ENCODE measurements at places on chromosomes 16 and 17.

DNA sequence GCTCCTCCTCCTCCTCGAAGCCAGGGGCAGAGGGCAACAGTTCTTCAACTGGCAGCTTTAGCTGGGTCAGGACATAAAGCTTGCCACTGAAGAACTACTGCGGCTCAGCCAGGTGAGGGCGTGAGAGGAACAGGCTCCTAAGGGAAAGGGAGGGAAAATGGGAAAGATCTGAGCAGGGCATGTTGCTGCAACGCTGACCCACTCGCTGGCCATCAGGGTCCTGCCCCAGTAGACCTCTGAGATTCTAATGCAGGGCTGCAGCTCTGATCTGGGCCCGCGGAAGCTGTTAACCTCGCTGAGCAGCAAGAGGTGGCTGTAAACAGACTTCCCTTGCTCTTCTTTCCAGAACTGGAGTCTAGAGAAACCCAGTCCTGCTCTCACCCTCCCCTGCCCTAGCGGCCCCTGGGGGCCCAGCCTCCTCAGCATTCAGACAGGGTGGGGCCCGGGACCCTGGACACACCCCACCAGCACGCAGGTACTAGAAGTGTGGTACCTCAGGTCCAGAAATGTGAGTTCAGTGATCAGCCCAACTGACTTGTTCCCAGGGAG is 3.8 kb upstream of the TLCD2 start:
- DNase-seq = peak; percentile 30

DNA sequence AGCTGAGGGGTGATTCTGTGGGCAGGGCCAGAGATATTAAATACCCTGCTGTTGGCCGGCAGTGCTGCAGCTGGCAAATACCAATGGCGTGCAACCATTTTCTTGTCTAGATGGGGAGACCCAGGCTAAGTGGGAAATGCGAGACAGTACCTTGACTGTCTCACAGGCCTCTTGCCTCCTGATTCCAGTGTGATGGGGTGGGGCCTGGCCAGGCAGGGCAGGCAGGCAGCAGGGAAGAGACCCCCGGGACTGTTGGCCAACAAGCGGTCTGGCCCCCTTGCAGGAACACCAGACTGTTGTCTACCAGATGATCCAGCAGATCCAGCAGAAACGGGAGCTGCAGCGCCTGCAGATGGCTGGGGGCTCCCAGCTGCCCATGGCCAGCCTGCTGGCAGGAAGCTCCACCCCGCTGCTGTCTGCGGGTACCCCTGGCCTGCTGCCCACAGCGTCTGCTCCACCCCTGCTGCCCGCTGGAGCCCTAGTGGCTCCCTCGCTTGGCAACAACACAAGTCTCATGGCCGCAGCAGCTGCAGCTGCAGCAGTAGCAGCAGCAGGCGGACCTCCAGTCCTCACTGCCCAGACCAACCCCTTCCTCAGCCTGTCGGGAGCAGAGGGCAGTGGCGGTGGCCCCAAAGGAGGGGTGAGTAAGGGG is 5.7 kb upstream of the CISD3 start:
- DNase-seq = no peak

- DNase-seq = no peak
Observed at GRCh38 chr16:1089439-1089821, 6.6 kb downstream of the C1QTNF8 start.

DNA sequence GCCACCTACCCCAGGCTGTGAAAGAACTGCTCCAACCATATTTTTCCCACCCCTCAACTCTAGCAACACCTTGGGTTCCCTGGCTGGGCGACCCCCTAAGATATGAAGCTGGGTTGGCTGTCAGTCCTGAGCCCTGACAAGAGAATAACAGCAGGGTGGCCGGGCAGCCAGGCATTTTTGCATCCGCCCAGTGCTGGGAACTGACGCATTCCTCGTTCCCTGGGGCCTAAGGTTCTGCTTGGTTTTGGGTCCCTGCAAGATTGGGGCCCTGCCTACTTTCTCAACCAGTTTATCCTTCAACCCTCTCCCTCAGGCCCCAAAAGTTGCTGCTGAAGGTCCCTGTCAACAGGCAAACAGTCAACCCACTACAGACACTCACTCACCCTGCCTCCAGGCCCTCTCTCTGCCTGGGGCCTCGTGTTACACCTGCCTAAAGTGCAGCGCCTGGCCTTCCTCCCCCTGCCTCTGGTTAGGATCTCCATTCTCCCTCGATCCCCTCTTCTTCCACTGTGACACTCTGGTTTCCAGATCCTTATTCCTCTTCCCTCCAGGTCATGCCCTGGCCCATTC is 151.5 kb downstream of the STX8 start:
- no peak for DNase-seq

DNA sequence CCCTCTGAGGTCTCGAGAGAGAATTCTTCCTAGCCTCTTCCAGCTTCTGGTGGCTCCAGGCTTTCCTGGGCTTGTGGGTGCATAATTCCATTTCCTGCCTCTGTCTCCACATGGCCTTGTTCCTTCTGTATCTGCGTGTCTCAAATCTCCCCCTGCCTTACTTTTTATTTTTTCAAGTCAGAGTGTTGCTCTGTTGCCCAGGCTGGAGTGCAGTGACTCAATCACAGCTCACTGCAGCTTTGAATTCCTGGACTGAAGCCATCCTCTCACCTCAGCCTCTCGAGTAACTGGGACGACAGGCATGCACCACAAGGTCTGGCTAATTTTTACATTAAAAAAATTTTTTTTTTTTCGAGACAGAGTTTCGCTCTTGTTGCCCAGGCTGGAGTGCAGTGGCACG is 120.6 kb downstream of the SHISA9 start:
- no peak for DNase-seq

- no peak for DNase-seq
Observed at GRCh38 chr16:29148867-29149272, 164.0 kb downstream of the LAT start.

- DNase-seq = no peak
Observed at GRCh38 chr17:33369149-33369548, 76.1 kb upstream of the ASIC2 start.

DNA sequence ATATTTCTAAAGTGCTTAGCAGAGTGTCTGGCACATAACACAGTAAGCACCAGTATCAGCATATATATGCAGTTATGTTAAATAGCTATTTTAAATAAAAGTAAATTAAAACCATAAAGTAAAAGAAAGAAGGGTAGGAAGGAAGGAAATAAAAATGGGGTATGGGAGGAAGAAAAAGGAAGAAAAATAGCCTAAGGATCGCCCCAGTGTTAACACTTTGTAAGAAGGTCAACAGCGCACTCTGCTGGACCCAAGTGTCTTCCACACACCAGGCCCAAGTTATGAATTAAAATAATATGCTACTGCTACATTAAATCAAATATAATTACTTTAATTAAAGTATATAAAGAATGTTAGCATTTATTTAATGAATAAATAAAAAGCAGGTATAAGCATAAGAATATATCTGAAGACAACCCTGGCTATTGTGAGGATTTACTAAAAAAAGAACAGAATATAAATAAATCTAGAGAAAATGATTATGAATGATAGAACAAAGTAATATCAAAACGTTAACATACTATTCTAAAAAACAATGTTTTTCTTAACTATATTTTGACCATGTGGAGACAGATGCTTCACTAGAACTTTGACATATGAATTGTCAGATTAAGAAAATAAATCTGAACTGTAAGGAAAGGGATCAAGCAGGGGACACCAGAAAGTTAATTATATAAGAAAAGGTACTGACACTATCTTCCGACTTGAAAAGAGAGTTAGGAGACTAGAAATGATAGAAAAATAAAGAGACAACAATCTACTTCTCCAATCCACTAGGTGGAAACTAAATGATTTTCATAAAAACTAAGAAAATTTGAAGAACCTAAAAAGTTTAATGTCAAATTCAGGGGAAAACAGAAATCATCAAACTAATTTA is 25.9 kb downstream of the BRIP1 start:
- no peak for DNase-seq

DNA sequence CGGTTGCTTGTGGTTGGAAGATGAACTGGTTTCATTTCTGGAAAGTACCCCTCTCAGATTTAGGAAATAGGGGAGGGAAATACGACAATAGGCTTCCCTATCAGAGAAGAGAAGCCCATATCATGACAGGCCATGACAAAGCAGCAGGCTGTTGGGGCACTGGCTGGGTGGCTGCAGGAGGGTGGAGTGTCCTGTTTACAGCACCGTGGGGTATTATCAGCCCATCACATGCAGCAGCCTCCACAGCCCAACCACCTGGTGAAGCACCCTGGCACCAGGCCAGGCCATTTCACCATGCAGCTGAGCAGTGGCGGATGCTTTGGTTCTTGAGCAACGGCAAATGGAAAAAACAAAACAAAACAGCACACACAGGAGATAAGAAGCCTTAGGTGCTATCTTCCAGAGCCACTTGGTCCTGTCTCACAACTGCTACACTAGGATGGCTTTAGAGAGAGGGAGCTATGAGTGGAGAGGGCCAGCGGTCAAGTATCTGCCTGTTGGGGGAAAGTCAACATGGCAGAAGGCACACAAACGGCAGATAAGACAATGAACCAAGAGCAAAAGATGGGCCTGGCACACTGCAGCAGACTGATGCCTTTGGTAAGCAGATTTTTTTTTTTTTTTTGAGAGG is 24.2 kb downstream of the FAM117A start:
- no peak for DNase-seq

GRCh38 chr16:14177704-14178103 is 106.6 kb downstream of the MRTFB start:
- DNase-seq = no peak

DNA sequence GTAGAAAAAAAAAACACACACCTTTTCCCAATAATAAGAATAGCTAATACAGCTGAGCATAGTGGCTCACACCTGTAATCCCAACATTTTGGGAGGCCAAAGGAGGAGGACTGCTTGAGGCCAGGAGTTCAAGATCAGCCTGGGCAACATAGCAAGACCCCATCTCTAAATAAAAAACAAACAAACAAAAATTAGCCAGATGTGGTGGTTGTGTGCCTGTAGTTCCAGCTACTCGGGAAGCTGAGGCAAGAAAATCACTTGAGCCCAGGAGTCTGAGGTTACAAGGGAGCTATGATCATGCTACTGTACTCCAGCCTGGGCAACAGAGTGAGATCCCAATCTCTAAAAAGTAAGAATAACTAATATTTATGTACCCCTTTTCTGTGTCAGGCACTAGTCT is 42.8 kb upstream of the GFOD2 start:
- no peak for DNase-seq

DNA sequence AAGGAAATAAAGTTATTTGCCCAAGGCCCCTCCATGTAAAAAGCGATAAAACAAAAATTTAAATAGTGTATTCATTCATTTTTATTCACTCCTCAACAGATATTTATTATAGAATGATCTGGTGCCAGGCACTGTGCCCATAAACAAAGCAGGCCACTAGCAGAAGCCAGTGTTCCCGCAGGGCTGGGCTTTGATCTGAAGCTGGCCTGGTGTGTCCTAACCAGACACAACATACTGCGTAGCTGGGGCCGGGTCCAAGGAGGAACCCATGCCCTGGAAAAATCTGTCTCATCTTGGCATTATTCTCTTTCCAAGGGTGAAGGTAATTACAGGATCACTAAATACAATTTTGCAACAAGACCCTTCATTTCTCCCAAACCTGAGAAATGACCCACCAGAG is 537.4 kb upstream of the CDH5 start:
- no peak for DNase-seq

- DNase-seq = peak; percentile 63
Observed at GRCh38 chr17:43907998-43908721, 824 bp upstream of the MPP2 start.

DNA sequence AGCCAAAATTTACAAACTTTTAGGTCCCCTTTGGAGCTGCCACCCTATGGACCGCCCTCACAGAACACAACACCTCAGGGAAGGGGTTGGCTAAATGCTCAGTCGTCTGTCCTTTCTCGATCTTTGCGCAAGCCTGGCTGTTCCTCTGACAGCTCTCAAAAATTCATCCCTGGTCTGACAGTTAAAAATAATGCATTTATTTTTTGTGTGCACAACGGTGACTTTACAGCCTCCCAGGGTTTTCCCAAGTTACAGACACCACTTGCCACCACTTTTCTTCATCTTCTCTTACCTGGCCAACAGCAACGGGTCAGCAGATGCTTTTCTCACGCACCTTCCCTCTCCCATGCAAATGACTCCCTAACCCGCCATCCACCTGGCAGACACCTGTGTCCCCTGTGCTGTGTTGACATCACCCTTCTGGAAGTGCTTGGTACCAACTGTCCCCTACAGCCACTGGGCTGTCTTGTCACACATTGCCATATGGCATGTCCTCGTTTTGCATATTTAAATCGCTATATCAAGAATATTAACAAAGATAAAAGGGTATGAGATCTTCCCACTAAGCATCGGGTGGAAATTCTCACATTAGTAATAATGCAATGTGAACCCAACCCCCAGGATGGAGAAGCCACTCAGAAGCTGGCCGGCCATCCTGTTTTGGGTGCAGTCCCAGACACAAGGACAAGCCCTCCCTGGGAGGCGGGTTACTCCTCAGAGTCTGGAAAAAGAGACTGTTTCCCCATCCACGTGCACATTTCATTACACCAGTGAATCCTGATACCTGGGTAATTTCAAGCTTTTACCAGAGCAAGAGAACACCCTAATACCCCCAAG is 187.0 kb downstream of the ZFHX3 start:
- DNase-seq = peak; percentile 16

DNA sequence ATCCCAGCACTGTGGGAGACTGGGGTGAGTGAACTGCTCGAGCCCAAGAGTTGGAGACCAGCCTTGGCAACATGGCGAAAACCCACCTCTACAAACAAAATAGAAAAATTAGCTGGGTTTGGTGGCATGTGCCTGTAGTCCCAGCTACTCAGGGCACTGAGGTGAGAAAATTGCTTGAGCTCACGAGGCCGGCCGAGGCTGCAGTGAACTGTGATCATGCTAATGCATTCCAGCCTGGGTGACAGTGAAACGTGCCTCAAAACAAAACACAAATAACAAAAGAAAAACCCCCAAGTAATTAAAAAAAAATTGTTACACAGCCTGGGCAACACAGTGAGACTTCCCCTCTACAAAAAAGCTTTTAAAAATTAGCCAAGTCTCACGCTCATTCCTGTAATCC is 5.0 kb downstream of the CCDC47 start:
- no peak for DNase-seq

DNA sequence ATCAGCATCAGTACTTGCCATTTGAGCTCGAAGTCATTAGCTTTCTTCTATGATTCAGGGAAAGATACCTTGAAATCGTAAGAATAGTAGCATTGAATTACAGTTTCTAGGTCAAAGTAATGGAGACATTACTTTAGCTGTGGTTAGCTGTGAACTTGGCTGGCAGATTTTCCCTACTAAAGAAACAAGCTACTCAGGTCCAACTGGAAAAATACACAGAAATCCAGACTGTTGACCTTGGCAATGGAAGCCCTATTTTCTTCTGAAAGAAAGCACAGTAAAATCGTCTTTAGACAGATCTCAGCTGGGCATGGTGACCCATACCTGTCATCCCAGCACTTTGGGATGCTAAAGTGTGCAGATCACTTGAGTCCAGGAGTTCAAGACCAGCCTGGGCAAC is 13.4 kb upstream of the DNAJA2 start:
- DNase-seq = no peak

GRCh38 chr17:4136373-4136772 is 6.5 kb downstream of the ZZEF1 start:
- DNase-seq = no peak

Data from NCI-H526 treated with DMSO at 0.1 percent for 48 hours (cell line).